ENCODE measurements at places on chromosomes 13 and 19.

- DNase-seq, result no peak
Observed at GRCh38 chr13:59423708-59424340, 739.9 kb downstream of the DIAPH3 start.

DNA sequence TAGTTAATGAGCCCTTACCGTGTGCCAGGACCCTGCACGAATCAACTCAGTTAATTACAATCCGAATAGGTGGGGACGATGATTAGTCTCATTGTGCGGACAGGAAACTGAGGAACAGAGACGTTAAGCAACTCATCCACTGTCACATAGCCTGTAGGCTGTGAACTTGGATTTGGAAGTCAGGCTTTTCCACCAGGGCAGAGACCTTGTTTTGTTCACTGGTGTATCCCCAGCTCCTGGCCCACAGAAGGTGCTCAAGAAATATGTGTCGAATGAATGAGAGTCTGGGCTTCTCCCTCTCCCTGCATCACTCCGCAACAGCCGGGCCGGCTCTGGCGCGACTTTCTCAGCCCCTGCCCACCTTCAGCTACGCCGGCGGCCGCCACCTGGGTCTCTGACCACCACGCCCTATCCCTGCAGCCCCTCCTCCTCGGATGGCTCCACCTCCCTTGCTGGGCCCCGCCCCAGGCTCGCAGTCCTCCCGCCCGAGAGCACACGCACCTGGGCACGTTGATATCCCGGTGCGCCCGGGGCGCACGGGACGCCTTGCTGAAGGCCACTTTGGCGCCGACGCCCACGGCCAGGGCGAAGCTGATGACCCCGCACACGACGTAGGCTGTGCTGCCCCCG is 1.3 kb downstream of the SHISA7 start:
- DNase-seq, result no peak

- no peak for DNase-seq
Observed at GRCh38 chr19:46591870-46592269, 9.3 kb upstream of the CALM3 start.

DNA sequence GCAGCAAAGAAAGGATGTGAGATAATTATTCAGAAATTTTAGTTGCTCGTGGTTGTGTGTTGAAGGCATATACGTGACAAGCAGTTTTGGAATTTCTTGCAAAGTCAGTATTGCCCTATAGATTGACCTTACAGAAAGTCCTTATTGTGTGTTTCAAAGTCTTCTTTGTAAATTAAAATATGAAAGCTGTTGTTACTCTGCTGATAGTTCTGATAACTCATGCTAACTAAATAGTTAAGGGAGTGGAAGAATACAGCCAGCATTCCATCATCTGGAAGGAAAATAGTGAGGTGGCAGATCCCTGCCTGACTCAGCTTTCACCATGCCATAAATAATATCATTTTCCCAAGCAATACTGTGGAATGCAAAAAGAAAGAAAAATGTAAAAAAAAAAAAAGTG is 27.2 kb downstream of the WASF3 start:
- no peak for DNase-seq

- no peak for DNase-seq
Observed at GRCh38 chr13:110505594-110505993, 55.9 kb downstream of the RAB20 start.

GRCh38 chr19:5166262-5166661 is 174.3 kb downstream of the PTPRS start:
- DNase-seq, result peak; percentile 65

- peak; percentile 44 for DNase-seq
Observed at GRCh38 chr13:72205773-72206172, 338.8 kb upstream of the DACH1 start.

DNA sequence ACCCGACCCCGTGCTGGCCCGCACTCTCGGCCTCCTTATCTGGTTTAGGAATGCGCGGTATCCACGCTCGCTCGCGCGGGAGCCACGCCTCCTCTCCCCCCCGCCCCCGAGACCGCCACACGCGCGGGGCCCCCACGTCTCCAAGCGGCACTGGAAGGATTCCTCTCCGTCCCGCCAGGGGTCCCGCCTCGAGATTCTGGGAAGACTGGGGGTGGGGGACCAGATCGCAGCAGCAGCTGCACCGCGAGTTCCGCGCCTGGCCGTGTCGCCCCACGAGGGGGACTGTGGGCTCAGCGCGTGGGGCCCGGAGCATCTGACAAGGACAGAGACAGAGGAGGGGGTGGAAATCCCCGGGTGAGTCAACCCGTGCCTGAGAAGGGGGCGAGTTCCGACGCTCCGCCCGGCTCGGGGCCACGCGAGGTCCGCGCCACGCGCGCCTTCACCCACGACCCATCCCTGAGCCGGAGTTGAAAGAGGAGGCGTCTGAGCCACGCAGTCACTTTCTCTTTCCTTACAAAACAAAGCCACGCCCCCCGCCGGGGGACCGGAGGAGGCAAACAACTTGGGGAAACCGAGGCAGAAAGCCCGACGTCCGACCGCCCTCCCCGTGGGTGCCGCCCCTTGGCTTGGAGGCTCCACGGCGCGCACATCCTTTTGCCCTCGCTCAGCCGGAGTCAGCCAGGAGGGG is 814 bp downstream of the S1PR2 start:
- no peak for DNase-seq

DNA sequence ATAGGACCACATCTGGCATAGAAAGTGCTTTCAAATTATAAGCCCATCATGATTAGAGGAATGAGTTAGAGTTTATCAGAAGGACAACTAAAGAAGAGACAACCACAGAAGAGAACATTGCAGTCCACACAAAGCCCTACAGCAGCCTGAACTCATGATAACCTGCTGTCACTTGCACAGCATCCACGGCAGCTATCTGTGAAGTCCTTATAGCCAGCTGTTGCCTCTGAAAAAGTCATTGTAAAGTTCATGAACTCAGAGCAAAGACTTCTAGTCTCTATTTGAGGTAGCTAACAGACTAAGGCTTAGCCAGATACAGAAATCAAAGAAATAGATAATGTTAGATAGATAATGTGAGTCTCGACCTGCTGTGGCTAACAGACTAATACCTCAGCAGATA is 450.0 kb downstream of the KLF5 start:
- DNase-seq, result no peak

- peak; percentile 35 for DNase-seq
Observed at GRCh38 chr13:108176685-108177274, 38.6 kb downstream of the LIG4 start.

Measured in bronchial epithelial cell (primary cell).